ENCODE measurements at places on chromosomes 7 and 10.

DNA sequence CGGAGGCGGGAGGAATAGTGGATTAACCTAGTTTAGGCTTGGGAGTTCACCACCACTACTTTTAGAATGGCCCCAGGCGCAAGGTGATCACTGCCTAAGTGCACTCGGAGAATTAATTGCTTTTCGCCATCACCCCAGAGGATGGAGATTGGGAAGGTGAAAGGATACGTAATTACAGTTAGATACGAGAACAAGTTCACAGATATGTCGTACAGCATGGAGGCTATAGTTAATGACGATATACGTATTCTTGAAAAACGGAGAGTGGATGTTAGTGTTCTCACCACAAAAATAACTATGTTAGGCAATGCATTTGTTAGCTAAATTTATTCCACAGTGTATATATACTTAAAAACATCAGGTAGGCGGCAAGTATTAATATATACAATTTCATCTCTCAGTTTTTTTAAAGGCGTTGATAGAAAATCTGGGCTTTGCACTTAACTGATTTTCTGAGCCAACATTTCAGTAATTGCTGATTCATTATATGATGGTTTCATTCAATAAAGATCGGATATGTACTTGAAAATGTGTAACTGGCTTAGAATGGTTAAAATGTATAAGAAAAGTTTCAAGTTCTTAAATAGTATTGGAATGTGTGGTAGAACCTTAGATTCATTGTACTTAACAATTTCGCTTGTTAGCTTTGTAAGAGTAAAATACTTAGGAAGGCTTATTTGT, 683 bp downstream of the CDC123 start:
- no peak for DNase-seq

DNA sequence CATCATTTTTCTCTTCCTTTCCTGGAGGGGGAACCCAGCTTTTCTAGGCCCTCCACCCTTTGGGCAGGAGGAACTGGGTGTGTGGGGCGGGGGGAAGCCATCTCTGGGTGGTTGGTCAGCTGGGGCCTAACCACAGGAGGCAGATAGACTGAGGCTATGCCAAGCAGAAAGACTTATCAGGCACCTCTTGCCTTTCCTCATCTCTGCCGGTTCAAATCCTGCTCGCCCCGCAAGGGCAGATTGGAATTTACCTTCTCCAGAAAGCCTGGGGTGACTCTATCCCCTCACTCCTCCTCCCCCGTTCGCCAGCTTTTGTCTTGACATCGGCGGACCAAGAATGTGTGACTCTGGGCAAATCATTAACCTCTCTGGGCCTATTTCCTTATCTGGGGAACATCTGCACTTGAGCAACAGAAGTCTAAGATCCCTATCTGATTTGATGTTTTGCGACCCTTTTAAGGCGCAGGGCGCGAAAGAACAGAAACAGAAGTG, 584 bp upstream of the GARS1 start:
- DNase-seq, result peak; percentile 68

DNA sequence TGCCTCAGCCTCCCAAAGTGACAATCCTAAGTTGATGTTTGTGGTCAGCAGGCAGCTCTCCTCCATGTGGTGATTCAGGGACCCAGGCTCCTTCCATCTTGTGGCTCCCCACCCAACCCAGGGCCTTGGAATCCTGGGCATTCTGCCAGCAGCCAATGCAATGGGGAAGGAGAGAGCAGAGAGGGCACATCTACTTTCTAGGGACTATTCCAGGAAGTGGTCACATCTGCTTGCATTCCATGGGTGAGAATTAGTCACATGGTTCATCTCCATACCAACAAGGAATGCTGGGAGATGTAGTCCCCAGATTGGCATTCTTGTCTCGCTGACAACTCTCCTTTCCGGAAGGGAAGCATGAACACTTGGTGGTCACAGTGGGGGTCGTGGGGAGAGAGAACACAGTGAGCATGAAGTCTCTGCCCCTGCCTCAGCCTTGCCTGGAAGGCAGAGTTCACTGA, 9.9 kb upstream of the SRRM3 start:
- no peak for DNase-seq

DNA sequence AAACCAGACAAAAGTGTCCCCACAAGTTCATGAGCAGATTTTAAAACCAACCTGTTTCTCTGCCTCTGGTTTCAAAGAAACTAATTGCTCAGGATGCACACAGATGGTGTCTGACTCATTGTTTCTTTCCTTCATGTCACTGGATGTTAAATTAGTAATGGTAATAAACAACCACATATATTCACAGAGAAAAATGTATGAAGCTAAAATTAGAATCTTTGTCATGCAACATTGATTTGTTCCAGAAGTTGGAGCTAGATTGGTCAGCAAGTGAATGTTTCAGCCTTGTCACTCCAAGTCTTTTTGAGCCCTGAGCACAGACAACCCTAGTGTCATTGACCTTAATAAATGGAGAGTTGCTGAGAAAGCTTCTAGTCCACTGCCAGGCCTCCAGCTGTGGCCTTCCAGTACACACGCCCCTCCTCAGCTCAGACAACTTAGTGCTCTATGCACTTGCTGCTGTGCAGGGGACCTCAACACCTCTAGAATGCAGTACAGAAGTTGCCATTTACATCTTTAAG, 175.9 kb downstream of the CCDC71L start:
- no peak for DNase-seq

GRCh38 chr7:21616796-21617436, 74.1 kb downstream of the DNAH11 start:
- DNase-seq, result no peak

GRCh38 chr7:47875998-47876744, 72.1 kb downstream of the PKD1L1 start:
- DNase-seq, result no peak

DNA sequence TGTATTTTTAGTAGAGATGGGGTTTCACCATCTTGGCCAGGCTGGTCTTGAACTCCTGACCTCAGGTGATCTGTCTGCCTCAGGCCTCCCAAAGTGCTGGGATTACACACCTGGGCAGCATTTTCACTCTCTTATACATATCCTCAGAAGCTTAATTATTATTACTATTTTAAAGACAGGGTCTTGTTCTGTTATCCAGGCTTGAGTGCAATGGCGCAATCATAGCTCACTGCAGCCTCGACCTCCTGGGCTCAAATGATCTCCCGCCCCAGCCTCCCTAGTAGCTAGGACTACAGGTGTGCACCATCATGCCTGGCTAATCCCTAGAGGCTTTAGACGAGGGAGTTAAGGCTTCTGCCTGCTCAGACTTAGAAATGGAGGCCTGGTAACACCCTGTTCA, 26.3 kb downstream of the UNC5B start:
- no peak for DNase-seq

DNA sequence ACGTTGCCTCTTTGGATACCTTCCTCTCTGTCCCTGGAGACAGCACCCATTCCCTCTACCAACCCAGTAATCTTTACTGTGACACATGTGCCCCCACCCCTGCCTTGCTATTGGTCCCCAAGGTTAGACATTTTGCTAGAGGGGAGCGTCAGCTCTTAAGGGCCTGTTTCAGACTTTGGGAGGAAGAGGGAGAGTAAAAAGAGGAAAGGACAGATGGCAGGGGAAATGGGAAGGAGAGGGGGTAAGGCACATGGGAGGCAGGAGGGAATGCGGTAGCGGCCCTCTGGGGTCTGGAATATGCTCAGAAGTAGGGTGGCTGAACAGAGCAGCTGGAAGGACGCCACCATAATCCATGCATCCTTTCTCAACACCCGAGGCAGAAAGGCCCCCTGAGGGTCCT, 12.2 kb downstream of the BLNK start:
- DNase-seq, result no peak

GRCh38 chr10:17075533-17076359, 53.9 kb downstream of the CUBN start:
- no peak for DNase-seq

- no peak for DNase-seq
Measured at GRCh38 chr10:116687633-116688032, 54.7 kb downstream of the HSPA12A start.

DNA sequence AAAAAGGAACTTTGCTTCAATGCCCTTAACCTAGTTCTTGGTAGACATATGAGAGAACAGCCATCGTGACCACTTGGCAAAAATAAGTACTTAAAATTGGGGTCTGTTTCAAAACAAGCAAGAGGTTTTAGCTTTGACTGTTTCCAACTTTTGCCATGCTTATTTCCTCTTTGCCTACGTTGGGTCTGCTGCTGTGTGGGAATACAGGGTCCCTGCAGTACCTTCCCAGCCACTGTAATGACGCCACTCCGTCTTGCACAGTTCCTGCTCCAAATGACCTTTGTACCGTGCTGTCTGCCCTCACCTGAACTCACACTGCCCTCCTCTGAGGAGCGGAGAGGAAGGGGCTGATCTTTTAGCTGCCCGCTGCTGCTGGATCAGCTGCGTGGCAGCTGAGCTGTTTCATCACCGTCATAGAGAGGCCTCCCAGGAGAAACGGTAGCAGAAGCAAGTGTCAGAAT, 133.1 kb downstream of the MAPK8 start:
- DNase-seq, result no peak

DNA sequence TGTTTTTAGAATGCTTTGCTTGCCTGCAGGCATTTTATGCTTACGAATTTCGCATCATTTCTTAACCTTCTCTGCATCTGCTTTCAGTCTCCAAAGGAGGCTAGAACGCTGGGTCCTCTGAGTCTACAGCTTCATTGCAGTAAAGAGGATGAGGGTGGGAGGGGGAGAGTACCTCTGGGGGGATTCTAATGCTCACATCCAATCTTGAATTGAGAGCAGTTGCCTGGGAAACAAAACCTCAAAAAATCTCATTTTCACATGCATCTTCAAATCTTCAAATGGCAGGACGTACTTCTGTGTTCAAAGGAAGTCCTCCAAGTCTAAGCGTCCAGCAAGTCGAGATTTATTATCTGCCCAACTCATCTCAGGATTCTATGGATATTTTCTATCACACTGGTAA, 100.7 kb upstream of the PRKCQ start:
- DNase-seq, result no peak

DNA sequence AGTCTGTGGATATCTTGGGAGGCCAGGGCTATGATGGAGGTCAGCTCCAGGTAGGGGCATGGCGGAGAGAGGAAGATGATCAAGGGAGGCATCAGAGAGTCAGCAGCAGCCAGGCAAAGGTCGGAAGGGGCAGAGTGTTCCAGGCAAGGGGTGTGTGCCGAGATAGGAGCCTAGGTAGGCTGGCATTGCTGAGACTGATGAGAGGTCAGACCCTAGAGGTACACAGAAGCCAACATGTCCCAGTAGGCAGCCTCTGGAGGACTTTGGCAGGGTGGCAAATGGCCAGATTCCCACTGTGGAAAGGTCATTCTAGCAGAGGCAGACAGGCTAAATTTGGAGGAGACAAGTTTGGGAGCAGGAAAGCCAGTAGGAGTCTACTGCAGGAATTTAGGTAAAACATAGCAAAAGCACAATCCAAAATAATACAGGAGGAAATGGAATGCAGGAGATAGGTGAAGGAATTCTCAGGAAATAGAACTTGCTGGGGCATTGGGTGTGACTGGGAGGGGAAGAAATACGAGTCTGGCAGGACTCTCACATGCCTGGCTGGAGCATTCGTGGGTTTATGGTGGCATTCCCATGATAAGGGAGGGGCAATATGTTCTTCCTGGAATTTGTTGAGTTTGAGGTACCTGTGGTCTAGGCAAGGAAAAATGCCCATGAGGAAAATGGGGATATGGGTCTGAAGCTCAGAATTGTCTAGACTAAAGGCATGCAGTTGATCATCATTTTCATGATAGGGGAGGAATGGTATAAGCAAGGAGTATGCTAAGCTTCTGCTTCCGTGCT, 25.7 kb downstream of the TMEM176A start:
- no peak for DNase-seq

DNA sequence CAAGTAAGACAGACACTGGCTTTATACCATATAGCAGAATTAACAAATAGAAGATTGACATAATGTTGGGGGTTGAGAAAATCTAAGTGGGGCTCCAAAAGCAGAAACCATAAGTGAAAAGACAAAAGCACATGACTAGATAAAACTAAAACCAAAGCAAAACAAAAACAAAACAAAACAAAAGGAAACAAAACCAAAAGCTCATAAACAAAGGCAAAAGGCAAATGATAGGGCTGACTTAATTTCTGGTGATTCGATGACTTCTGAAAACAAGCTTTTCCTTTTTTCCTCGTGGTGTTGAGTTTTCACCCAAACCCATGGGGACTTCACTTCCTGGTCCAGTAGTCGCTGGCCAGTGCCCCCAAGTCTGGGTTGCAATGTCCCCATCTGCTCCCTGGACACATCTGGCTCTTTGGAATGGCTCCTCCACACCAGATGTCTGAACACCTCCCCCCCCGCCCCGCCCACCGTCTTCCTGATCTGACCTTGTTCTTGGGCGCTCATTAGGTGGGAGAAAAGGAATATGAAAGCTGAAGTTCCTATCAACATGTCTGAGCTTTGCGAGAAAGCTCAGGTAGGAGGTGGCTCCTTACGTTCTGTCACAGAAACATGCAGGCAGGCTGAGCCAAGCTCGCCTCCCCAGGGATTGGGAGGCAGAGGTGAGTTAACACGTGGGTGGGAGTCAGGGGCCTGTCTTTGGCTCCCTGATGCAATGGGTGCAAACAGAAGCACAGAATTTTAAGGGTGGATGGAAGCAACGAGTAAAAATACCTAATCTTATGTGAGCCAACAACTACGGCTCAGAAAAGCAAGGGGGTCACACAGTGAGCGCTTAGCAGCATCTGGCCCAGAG, 121.0 kb downstream of the NEURL1 start:
- DNase-seq, result no peak

- no peak for DNase-seq
Measured at GRCh38 chr7:53947732-53948131, 594.4 kb upstream of the VSTM2A start.

DNA sequence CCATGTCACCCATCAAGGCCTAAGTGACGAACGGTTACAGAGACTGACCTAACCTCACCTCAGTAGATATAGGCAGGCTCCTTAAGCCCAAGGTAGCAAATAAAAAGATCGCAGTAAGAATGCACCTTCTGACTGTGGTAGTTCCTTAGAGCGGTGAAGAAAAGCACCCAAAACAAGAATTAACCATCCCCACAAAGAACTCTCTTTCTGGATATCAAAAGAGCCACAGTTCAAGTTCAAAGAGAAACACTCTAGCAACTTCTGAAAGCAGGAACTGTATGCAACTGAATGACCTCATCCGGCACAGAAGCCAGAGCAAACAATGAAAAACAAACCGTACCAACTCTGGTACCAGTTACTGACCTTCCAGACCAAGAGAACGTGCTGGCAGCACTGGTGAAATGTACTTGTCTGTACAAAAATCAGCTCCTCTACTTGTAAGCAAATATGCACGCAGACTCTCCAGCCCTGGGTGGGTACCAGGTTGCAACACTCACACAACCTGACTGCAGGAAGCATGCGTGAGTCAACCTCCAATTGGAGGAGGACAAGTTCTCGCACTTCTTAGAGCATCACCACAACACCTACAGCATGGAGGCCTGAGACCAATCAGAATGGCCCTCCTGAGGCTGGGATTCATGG, 202.7 kb downstream of the FAM107B start:
- no peak for DNase-seq

GRCh38 chr7:1567049-1567771, 2.6 kb downstream of the PSMG3 start:
- DNase-seq, result no peak

- no peak for DNase-seq
Measured at GRCh38 chr10:104040382-104040781, 45.3 kb downstream of the COL17A1 start.

- no peak for DNase-seq
Measured at GRCh38 chr10:100962351-100963080, 6.8 kb upstream of the SEMA4G start.

GRCh38 chr7:151999424-152000090, 25.9 kb upstream of the GALNT11 start:
- DNase-seq, result no peak

GRCh38 chr7:3955751-3956696, 655.0 kb downstream of the SDK1 start:
- no peak for DNase-seq

- DNase-seq, result no peak
Measured at GRCh38 chr10:106925191-106925590, 239.3 kb downstream of the SORCS1 start.

All from bone marrow (tissue), 2 donors.